ENCODE measurements at places on chromosomes 11 and 22. TPM values are rescaled to one million over a fixed set of nuclear protein-coding genes. Genes with fewer than 3 reads are reported as not detected.
A peak's percentile ranks its signal among the peaks of the same experiment; 100 is the strongest.

VPREB1 gene
- total RNA-seq, result not detected

DESI1 gene
- 51.0 TPM for total RNA-seq

GRCh38 chr11:96329855-96330510 lies 13.0 kb downstream of the MAML2 start:
- no peak for DNase-seq

TP53I11 gene
- 25.7 TPM for total RNA-seq

DNA sequence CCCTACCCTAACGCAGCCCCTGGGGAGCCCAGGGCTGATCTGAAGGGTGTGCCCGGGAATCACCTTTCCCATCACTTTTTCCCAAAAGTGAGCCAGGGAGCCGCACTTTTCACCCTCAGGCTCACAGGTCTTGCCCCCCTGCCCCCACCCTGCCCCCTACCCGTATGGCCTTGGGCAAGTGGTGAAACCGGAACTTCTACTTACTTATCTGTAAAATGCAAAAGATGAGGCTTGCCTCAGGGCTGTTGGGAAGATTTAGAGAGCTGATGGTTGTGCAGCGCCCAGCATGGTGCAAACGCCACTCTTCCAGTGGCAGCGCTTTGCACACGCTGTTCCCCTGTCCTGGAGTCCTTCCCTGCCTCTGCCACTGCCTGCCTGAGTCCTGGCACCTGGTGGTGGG lies 8.0 kb downstream of the SYT12 start:
- no peak for DNase-seq

GRCh38 chr11:121466063-121466794 lies 13.5 kb upstream of the SORL1-AS1 start:
- peak; percentile 90 for DNase-seq

DNA sequence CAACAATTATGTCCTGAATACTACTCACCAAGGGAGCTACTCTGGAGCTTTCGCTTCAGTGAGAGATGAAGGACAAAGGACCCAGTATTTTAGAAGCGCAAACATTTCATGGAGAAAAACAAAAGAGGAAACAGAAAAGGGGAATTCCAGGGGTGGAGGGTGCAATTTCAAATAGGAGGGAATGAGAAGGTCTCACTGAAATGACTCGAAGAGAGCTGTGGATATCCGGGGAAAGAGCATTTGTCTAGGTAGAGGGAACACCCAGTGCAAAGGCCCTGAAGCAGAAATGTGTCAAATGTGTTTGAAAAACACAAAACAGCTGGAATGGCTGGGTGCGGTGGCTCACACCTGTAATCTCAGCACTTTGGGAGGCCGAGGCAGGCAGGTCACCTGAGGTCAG lies 2.4 kb downstream of the RPS19BP1 start:
- DNase-seq, result no peak

DNA sequence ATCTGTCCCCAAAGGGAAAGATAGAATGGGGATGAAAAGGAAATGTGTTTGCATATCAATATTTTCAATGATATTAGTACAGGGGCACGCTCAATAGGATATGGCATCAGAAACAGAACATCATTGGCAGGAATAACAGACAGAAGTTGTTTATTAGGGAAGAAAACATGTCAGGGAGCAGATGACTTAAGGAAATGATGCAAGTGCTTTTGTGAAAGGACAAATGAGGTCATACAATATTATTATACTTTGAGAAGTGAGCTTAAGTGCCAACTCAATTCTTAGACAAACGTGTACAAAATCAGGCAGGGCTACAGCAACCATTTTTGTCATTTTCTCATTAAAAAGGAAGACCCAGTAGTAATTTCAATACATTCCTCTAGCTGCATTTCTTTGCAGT lies 388.4 kb downstream of the SOX6 start:
- no peak for DNase-seq

ADM2 gene
- total RNA-seq, result not detected

DNA sequence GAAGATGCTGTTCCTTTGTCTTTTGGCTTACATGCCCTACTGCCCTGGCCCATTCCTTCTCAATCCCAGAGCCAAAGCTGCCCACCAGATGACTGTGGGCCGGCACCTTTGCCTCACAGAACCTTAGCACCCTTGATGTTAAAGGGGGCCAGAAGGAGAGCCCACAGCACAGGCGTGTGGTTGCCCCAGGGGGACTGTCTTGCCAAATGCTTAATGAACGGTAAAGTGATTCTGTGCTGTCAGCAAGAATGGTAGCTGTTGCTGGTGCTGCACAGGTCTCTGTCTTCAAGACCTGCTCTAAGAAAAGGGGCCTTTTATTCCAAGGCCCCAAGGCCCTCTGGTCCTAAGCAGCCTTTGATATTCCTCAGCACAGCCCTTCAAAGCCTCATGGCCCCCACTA lies 113.3 kb downstream of the MORC2 start:
- no peak for DNase-seq

VSTM5 gene
- total RNA-seq, result 4.0 TPM

PNPLA5 gene
- total RNA-seq, result 6.2 TPM

SCGB1C1 gene
- total RNA-seq, result not detected

- no peak for DNase-seq
These were observed 15.1 kb downstream of the CTNND1 start for GRCh38 chr11:57776577-57777210.

DNA sequence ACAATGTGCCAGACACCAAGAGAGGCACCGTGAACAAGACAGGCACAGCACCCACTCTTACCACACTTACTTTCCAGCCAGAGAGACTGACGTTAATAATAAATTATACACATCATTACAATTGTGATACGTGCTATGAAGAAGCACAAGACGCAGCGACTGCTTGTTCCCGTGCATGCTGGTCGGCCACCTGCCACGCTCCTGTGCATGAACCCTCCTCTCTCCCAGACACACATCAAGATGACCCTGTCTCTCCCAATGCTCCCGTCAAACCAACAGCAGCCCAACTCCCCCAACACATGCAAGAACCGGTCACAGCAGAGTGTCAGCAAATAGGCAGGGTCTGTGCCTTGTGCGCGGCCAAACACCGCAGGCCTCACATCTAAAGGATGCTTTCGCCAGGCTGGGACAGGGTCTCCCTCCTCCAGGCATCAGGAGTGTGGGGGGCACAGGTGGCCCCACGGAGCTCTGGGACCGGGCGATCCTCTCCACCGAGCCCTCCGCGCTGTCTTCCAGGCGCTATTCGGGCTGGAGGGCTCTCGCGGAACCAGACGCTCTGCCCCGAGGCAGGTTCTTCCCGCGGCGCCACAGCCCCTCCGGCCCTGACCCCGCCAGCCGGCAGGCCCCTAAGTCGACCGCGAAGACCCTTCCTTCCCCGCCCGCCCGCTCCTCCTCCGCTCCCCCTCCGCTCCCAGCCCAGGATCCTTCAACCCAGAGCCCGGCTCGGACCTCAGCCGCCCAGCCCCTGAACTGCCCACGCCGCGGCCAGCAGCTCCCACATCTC lies 533 bp downstream of the SERGEF start:
- no peak for DNase-seq

DNA sequence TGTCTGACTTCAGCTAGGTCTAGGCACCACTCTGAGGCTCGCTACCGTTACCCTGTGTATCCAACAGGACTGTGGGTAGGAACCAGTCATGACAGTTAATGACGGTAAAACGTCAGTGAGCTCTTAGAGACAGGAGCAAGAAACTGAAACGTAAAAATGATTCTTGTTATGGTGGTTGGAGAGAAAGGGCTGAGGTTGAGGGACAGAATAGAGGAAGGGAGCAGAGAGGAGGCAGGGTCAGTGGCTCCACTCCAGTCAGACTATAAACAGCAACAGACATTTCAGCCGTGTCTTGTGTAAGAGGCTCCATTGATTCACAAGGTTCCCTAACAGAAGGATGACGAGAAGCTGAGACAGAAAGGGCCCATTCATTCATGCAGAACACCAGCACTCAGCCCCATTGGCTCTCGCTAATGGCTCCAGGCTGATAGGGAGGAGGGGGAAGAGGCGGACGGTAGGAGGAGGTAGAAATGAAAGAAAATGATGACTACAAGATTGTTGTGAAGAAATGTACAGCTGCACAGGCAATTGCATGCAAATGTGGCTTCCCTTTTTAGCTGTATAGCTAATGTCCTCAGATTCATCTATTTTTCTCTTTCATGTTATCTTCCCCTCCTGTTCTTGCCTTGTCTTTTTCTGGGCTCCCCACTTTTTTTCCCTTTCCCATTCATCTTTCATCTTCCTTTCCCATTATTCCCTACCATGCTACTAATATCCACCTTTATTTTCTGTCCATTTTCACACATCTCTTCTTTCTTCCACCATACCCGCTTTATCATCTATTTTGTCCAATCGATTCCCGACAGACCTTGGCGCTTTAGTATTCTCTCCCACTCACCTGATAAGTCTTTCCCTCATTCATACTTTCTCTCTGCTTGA lies 34.3 kb downstream of the ETS1 start:
- DNase-seq, result no peak

KCNC1 gene
- 80.6 TPM for total RNA-seq

DNA sequence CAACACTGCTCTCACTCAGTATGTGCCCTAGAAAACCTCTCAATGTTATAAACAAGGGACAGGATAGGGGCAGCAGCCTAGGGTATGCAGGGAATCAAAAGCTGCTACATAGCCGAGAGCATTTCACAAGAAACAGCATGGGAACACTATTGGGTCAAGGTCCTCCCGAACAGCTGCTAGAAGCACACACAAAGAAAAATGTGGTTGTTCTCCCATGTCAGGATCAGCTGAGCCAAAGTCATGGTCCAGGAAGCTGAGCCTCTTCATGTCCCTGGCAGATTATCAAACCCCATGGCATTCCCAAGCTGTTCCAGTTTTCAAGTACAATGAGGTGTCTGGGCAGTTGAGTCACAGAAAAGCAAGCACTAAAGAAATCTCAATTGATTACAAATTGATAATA lies 21.0 kb upstream of the GDPD4 start:
- no peak for DNase-seq

DNA sequence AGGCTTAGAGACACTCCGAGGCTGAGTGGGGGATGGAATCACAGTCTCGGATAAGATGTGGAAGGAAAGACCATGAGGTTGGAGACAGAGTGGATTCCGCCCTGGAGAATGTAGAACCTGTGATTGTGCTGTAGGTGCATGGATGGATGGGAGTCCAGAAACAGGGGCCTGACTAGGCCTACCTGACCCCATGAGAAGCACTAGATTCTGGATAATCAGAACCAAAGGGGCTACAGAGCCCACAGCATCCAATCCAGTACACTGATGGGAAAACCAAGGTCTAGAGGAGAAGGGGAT lies 32.3 kb upstream of the FCHSD2 start:
- DNase-seq, result no peak

ANO9 gene
- not detected for total RNA-seq

PLEKHA7 gene
- 26.7 TPM for total RNA-seq

PHOX2A gene
- total RNA-seq, result not detected

DNA sequence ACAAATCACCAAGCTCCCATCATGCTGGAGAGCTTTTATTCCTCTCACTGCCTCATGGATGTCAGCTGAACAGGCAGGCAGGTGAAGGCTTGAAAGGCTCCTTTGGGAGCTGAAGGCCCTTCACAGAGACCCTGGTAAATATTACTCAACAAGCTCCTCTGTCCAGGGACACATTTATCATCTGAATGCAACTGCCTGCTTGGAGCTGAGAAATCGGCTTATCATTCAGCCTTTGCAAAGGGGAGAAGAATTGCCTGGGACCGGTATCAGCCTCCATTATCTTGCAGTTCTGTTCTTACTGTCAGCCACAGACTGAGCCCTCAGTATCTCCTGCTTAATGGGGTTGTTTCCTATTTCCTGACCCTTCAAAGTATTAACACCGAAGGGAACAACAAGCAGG lies 113.8 kb upstream of the PITPNB start:
- no peak for DNase-seq

- DNase-seq, result no peak
These were observed 11.9 kb downstream of the SHISA8 start for GRCh38 chr22:41902932-41903421.

DNA sequence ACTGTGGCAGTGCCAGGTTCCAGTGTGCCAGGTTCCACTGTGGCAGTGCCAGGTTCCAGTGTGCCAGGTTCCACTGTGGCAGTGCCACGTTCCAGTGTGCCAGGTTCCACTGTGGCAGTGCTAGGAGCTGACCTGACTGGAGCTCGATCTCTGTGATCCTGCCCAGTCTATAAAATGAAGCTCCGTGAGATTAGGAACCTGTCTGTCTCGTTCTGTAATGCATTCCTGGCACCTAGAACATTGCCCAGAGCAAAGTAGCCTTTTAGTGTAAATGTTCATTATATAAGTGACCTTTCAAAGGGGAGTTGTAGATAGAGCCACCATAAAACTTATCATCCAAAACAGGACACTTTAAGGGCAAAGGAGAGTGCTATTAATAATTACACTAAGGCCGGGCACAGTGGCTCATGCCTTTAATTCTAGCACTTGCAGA lies 36.0 kb downstream of the ART5 start:
- no peak for DNase-seq

- no peak for DNase-seq
These were observed 101.6 kb downstream of the CSNK2A3 start for GRCh38 chr11:11251394-11251970.

GRM5 gene
- 118 TPM for total RNA-seq

DNA sequence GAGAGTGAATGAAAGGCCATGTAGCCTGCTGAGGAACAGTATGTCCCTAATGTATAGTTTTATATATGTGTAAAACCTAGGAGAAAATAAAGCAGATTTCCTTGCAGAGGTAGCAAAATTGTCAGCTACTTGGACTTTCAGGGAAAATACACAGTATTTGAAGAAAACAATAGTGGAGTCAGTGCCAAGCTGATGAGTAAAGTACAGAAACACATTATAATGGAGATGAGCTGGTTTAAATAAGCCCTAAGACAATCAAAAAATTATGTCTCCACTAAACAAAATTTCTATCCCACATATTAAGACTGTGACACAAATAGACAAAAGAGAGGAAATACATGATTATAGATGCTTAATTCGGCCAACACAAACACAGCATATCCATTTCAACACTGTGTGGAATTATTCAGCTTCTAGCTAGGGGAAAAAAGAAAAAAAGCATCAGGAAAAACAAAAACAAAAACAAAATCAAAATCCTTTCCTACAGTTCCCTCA lies 75.9 kb downstream of the MAML2 start:
- DNase-seq, result no peak

DNA sequence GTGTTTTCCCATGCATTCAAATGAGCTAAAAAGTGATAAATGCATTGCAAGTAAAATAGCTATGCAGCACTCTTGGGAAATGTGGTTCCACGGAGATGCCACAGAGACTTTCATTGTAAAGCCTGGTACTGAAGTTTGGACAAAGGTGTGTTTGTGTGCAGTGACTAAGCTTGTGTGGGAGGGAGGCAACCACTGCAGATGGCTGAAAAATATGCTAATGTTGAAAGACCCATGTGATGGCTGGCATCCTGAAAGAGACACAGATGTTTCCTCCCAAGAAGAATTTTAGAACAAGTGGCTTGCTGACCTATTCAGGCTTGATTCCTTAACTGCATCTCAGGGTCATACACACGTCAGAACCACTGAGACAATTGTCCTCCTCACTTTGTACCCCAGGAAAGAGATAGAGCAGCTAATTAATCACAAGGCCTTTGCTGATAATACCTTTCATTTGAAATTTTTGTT lies 73.8 kb downstream of the FAM76B start:
- DNase-seq, result peak; percentile 50
